ENCODE measurements at places on chromosomes 16 and 17. TPM values are rescaled to one million over a fixed set of nuclear protein-coding genes. Genes with fewer than 3 reads are reported as not detected.

Gene SENP3
- total RNA-seq: 58.0 TPM

Gene ARL5C
- not detected for total RNA-seq

Gene MMP25
- total RNA-seq: 4.4 TPM

Gene CDRT15
- total RNA-seq: not detected

Gene STAC2
- total RNA-seq: 0.93 TPM

Gene PIRT
- total RNA-seq: not detected

Gene ITGB3
- 22.5 TPM for total RNA-seq

Gene SBK1
- total RNA-seq: 7.2 TPM

Gene MARVELD3
- 18.3 TPM for total RNA-seq

Gene LRRC46
- total RNA-seq: 0.35 TPM

Gene CCL1
- not detected for total RNA-seq

Gene SECTM1
- 3.6 TPM for total RNA-seq

Gene GRIN2C
- total RNA-seq: 1.2 TPM

Gene SLFN13
- 9.8 TPM for total RNA-seq

Gene CACNG3
- total RNA-seq: not detected

Gene ST6GALNAC1
- 0.12 TPM for total RNA-seq

Measured in metanephros (tissue), 2 donors.